Activated T-cell treated with anti-CD3 and anti-CD28 coated beads for 48 hours (primary cell): ENCODE measurements at places on chromosomes 12 and 14.

GRCh38 chr14:77886010-77886409 is 86.1 kb downstream of the ADCK1 start:
- no peak for DNase-seq

DNA sequence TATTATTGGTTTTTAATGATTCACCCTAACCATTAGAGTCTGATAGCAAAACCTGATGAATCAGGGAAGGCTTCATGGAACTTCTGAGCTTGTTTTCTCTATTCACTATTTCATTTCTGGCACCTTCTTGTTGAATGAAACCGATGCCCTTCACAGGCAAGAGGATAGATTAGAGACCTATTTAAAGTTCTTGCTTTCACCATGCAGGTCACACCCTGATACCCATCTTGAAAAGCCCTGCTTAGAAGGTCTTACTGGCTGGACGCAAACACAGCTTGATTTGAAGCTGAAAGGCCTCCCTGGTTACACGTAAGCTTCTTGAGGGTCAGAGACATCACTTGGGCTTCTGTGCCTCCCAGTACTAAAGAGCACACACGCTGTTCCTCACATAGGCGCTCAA is 29.2 kb downstream of the TMEM229B start:
- DNase-seq = no peak

GRCh38 chr14:99908653-99909250 is 115.5 kb downstream of the EML1 start:
- DNase-seq = no peak

DNA sequence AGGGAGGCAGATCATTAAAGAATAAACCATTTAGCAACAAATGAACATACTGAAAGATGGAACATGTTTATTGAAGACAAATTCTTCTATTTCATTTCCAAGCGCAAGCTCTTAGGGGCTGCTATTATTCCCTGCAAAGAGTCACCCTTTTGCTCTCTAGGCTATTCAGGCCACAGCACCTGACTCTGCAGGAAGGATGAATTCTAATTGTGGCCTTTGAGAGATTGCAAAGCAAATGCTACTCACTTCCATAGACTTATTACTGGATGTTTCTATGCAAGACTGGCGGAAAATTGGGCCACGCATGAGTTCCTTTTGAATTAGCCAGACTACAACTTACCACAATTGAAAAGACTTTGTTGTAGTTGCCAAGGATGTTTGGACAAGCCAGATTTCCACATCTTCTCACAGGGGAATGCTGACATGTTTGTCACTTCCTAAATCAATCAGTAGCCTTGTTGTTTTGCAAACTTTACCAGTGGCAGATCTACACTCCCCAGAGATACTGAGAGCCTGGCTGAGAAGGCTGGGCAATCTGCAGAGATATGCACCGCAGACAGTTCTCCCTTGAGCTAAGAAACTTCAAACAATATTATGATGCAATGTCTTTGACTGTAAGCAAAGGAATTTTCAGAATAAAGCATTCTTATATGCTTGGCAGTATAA is 334.3 kb upstream of the SYT1 start:
- no peak for DNase-seq

DNA sequence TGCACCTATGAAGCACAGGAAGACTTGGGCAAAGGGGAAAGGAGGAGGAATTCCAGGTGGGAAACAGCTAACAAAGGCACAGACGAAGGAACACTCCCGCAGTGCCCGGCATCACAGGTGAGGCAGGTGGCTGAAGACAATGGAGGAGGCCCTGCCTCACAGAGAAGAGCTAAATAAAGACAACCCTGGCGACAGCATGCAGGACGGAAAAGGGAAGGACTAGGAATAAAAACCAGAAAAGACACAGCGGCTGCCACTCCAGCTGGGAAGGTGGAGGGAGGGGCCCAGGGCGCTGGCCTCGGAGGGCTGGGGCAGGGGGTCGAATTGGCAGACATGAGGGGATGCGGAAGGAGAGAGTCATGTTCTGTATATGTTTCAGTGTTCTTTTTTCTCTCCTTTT is 43.0 kb upstream of the ANO2 start:
- no peak for DNase-seq

DNA sequence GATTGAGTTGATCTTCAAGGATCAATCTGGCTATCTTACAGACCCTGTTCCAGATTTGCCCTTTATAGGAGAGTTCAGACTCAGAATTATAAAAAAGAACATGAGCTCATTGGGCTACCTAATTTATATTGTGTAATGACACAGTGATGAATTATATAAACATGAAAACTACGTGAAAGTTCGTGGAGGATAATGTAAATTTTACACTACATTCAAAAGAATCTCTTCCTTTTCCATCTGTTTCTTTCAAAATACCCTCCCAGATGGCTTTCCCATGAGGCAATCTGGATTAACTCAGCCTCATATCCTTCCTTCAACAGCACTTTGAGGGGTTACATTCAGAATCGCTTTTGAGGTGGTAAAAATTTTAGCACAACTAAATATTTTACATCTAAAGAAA is 129.3 kb downstream of the HMGA2 start:
- DNase-seq = no peak

- no peak for DNase-seq
Observed at GRCh38 chr12:29008786-29009185, 140.3 kb upstream of the FAR2 start.

GRCh38 chr12:42172441-42173210 is 28.0 kb upstream of the GXYLT1 start:
- DNase-seq = no peak

DNA sequence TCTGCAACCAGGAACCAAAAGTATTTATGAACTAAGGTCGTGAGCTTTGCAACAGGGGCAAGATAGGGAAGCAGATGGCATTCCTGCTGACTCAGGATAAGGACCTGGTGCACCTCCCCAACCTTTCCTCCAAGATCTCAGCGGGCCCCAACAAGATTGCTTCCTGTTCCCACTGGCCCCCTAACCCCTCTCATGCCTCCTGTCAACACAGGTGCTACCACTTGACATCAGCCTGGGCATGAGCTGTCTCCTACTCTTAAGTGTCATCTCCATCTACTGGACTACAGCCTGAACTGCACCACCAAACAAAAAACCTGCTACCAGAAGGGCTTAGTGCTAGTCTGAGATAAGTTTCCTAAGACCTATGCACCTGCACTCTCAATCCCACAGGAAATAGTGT is 32.7 kb downstream of the MED6 start:
- no peak for DNase-seq

- no peak for DNase-seq
Observed at GRCh38 chr12:5964913-5965900, 20.1 kb upstream of the ANO2 start.

- DNase-seq = no peak
Observed at GRCh38 chr14:50398189-50398580, 1.5 kb upstream of the CDKL1 start.

- DNase-seq = no peak
Observed at GRCh38 chr12:102811110-102811737, 105.8 kb downstream of the PAH start.

DNA sequence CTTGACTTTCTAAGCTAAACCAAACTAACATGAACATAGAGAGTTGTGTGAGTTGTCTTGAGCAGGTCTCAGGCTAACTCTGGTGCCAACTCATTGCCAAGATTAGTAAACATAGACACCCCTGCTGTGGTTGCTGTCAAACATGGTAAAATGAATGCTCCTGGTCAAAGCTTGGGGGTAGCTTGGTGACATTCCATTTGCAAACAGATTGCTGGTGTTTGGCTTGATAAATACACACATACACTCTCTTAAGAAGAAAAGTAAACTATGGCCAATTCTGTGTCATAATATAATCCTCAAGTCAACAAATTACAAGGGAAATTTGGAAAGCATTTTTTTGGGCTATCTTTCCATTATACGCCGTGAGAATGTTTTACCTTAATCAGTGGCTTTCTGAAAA is 386.4 kb upstream of the PDE3A start:
- DNase-seq = no peak

DNA sequence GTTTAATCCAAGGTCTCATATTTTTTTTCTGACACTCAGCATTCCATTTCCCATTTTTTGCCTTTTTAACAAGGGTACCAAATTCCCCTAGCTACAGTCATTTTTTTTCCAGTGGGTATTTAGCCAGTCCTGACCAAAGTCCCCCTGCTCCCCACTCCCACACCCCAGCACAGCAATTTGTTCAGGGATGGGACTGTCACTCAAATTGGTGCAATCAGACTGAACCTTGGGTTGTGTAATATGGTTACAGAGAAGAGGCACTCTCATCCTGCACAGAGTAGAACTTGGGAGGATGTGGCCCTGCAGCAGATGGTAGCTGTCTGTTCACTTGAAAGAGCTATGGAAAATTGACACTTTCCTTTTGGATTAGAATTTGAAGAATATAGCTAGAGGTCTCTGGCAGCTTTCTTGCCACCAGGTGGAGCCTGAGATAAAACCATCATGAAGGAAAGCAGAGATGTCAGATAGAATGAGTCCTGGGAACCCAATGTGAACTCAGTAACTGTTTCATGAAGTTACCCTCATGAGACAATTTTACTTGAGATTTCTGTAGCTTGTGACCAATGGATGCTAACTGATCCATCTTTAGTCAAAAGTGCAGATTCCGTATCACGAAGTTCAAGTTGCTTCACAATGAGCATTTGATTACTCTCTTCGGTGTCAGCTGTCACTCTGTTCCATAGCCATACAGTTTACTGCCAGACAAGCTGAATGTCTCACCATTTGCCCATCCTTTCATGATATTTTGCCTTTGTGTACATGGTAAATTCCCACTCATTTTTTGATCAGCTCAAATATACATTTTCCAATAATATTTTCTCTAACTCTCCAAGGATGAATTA is 394.0 kb upstream of the SYT1 start:
- no peak for DNase-seq

DNA sequence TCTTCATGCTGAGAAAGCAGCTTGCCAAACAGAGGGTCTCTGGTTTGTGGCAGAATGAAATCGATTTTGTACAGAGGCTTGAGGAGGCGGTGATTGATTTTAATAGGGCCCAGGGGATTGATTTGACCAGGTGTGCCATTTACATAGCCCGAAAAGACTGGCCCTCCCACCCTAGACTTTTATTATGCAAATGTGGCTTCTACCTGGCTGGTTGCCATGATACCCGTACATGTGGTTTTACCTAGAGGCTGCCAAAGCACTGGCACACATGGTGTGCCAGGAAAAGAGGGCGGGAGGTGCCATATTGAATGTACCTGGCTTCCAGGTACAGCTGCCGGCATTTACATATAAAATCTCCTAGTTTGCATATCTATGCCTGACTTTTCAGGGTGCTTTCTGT is 18.0 kb upstream of the GUCY2C start:
- no peak for DNase-seq

- DNase-seq = no peak
Observed at GRCh38 chr12:40137252-40137651, 31.4 kb upstream of the SLC2A13 start.

DNA sequence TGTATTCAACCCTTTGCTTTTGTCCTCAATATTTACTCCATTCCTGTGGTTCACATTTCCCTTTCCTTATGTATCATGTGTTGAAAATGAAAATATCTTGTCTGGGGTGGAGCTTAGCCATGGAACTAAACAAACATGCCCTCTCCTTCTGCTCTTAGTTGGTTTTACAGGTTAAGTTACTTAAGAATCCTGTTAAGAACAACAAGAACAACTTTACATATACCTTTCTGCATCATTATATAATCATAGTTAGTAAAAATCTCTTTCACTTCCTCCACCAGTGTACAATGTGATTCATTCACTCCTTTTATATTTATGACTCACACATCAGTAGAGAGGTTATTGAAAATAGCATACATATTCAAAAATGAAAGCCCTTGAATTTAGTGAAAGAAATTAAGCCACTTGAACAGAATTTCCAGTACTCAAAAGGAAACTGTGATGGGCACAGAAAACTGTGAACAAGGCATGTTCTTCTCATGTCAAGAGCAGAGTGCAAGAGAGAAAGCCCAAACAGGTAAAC is 307.7 kb downstream of the CCDC91 start:
- no peak for DNase-seq

DNA sequence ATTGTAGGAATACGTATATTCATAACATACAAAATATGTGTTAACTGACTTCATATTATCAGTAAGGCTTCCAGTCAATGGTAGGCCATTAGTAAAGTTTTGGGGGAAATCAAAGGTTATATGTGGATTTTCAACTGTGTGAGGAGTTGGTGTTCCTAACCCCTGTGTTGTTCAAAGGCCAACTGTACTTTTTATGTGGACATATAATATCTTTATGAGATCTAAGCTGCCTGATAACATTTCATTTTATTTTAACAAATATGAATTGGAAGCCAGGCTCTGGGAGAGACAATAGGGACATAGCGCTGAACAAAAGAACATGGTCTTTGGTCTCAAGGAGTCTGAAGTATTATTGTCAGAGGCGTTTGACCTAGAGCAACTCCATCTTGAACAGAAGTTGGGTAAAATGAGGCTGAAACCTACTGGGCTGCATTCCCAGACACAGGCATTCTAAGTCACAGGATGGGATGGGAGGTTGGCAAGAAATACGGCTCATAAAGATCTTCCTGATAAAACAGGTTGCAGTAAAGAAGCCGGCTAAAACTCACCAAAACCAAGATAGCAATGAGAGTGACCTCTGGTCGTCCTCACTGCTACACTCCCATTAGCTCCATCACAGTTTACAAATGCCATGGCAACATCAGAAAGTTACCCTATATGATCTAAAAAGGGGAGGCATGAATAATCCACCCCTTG is 147.2 kb downstream of the KSR2 start:
- DNase-seq = no peak

GRCh38 chr12:28776913-28777422 is 372.1 kb upstream of the FAR2 start:
- DNase-seq = no peak

DNA sequence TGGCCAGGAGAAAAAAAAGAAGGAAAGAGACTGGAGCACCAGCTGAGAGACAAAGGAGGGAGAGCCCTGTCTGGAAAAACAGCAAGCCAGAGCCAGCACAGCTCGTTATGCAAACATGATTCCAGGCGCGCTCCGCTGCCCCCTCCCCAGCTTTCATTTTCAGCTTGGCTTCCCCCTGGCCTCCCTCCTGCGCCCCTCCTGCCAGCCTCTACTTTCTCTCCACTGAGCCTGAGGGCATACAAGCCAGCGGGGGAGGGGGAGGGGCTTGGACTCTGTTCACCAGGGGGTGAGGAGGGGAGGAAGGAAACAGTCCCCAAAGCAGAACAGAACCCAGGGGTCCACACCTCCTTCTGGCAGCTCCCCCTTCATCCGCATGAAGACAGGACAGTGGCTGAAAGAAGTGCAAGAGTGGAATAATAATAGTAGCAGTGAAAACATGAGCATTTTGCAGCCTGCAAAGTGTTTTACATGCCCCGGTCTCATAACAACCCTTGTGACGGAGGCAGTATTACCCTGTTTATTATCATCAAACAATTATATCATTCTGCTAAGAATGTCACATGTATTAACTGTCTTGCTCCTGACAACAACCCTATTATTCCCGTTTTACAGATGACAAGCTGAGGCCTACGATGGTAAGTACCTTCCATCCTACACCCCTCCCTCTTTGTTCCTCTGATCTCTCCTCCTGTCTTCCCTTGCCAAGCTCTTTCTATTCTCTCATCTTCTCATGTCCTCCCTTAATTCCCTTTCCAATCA is 24.2 kb downstream of the SMUG1 start:
- DNase-seq = no peak
